ENCODE measurements at places on chromosomes 2 and 18.
A peak's percentile ranks its signal among the peaks of the same experiment; 100 is the strongest.

GRCh38 chr2:85714841-85715240, 20.7 kb downstream of the GNLY start:
- DNase-seq, result no peak

DNA sequence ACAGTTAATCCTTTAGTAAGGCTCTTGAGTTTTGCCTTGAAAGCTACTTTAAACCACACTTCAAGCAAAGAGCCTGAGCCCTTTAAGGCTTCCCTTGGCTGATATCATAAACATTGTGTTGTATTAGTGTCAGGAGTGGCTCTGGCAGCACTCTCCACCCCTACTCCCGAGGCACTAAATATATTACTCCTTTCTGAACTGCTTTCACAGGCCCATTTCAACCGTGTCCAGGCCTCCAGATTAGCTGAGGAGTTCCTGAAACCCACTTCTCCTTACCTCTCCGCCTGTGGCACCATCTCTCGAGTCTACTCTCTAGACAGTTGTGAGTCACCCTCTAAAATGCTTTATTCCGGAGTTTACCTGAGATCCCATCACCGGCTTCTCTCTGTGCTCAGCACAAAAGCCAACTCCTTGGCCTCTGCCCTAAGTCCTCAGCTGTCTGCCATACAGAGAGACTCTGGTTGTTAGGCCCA, 14.4 kb upstream of the STON1 start:
- no peak for DNase-seq

DNA sequence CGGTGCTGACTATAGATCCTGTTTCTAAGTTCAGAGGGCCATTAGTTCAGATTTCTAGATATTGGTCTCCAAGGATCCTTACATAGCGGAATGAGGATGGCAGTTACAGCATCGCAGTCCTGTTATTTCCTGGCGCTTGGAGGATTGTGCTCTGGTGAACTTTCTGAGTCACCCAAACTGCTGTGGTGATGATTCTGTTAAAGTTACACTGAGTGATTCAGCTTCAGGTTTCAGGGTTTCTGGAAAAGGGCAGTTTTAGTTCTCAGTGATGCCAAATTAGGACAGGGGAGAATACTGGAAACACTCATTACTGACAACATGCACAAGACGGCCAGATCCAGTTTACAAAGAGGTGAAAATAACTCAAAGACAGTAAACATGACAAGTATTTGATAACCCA, 52.1 kb upstream of the ANKRD62 start:
- DNase-seq, result no peak

DNA sequence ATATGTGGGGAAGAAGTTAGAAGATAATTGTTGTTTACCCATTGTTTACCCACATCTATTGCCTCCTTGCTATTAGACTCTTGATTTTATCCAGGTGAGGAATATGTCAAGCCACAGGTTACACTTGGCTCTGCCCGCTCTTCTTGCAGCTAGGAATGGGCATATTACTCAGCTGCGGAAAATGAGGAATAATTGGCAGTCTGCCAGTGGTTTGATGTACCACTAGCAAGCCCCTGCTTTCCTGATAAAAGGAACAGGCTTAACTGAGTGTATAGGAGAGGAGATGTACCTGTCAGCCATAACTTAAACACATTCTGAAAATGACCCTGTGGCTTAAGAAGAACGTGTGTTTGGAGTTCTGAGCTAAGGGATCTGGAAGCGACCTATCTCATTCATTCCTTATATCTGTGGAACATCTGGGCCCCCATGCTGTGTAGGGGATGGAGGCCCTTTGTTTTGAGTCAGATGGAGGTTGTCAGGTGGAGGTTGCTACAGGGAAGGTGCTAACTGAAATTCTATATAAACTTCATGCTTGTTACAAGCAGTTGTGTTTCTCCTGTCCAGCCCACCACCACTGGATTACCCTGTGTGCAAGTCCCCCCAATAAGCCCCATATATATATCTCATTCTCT, 4.6 kb upstream of the FMNL2 start:
- DNase-seq, result no peak

DNA sequence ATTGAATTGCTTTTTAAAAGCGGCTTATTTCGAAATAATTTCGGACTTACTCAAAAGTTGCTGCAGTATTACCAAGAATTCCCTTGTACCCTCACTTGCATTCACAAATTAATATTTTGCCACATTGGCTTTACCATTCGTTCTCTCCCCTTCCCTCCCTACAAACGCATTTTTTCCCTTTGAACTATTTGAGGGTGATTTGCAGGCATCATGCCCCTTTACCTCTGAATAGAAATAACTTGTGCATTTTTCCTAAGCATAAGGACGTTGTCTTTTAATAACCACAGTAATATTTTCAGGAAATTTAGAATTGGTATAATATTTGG, 608 bp downstream of the CCDC138 start:
- no peak for DNase-seq

DNA sequence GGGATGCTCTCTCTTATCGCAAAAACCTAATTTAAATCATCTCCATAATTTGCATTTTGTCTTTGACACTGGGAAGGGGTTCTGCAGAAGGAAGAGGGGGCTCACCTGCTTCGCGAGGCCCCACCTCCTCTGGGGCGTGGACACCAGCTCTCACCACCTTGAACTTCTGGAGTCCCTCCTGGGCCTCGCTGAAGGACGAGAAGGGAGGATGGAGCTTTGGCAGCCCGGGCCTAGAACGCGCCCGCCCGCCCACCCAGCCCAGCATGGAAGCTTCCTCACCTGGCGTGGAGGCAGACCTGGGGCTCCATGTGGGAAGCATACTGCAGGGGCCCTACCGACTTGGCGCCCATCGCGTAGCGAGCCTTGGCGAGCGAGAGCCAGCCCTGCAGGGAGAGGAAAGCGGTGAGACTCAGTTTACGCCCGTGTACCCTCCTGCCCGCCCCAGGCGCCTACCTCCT, 1.1 kb upstream of the IMP4 start:
- DNase-seq, result peak; percentile 34

DNA sequence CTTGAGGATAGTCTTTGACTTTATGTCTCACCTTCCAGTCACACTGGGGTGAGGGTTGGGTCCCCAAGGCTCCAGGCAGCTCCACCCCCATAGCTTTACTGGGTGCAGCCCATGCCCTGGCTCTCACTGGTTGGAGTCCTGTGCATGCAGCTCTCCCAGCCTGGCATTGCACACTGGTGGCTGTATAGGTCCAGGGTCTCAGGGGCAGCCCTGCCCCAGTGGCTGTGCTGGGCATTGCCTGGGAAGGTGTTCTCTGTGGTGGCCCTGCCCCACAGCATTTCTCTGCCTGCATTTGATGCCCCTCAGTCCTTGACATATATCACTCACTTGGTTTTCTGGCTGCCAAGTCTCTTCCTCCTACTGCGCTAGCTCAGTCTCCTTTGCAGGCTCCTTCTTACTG, 21.2 kb downstream of the MPHOSPH10 start:
- DNase-seq, result no peak

DNA sequence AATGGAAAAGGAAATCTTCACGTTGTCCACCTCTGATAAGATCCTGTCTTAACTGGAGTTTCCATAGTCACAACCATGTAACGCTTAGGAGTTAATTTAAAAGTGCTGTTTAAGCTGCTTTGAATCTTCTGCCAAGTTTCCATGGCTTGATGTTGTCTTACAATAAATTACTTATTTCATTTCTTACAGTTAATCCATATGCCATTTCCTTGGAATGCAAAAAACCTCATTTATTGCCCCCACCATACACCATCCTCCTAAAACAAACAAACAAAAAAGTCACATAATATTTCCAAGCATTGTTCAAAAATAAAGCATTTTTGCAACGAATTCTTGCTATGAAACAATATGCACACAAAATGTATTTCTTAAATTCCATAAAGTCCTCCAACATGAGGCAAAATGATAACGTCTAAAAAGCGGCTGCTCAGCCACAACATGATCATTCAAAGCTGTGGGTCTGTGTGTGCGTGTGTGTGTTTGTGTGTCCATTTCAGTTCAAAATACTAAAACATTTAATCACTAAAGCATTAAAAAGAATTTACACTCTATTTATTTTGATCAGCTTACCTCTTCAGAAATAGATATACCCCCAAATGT, 46.8 kb upstream of the PXDN start:
- no peak for DNase-seq

GRCh38 chr2:121502781-121503180, 27.9 kb upstream of the RNU4ATAC start:
- no peak for DNase-seq

DNA sequence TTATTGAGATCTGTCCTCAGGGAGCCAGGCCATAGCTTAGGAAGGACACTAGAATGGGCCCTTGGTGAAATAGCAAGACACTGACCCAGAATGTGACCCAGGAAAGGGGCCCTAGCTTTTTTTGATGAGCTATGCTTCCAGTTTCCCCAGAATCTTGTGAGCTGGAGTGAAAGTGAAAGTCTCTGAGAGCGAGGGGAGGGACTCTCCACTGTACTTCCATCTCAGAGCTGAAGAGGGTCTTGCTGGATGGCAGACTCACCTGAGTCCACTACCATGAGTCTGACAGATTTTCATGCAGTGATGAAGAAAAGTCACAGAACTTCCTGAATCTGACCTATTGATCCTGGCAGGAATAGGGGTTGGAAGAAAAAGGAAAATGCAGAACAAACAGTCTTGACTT, 3.1 kb downstream of the ARHGAP25 start:
- peak; percentile 74 for DNase-seq

DNA sequence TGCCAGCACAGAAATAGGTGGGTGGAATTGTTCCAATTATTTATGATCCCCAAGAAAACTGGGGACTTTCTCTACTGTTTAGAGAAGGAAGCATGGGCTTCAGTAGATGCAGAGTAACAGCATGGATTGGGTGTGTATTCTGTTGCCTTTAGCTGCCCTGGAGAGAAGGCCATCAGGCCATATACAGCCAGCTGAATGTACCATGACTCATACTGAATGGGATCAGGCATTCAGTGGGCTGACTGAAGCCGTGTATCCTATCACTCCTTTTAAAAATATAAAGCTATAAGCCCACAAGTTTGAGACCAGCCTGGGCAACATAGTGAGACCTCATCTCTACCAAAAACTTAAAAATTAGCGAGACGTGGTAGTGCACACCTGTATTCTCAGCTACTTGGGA, 16.7 kb upstream of the PLEKHM3 start:
- no peak for DNase-seq

- DNase-seq, result no peak
Observed at GRCh38 chr2:240440704-240441320, 5.3 kb downstream of the GPC1 start.

GRCh38 chr18:711310-711656, 1.1 kb downstream of the ENOSF1 start:
- no peak for DNase-seq

DNA sequence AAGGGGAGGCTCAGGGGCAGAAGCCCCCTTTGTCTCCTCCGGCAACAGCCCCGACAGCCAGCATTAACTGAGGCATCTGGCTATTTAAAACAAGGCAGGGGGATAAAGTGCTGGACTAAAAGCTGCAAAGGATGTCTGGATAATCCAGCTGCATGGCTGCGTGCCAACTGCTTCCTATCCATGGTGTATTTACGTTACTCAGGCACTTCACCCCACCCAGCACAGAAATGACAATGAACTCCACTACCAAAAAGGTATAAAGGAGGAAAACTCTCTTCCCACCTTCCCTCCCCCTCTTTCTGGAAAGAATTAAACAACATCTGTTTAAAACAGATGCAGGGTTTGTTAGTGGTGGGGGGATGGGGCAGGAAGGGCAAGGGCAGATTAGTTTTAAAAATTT, 82.5 kb downstream of the SPRED2 start:
- DNase-seq, result no peak

DNA sequence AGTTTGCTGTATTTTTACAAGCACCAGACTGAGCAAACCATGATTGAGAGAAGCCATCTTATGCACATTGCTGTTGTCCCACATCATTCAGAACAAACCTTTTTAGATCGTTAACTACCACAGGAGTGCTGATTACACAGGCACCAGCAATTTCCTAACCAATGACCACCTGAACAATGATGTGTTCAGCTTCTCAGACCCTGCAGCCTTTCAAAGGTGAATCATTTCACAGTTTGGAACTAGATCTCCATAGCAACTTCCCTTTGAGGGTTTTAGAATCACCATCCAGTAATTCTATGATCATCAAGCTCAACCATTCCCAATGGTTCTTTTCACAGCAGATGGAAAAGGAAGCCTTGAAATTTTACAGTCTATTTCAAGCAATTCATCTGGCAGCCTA, 71.4 kb downstream of the OLA1 start:
- DNase-seq, result no peak

DNA sequence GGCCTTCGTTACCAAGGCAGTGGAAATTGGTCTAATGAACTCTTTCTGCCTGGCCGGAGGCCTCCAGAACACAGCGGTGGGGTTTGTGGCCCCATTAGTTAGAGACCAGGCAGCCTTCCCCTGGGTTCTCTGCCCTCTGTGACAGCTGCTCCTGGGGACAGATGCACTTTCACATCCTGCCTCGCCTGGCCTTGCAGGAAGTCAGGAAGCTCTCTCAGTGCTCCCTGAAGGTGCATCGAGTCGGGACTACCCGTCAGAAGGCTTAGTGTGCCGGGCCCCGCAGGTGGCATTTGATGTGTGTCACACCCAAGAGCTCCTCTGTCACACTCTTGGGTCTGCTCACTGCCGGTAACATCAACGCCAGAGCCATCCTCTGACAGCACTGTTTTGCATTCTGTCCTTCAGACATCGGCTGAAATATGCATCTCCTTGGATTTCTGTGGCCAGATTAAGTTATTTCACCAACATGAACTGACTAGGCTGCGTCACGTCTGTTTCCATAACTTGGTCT, 158.3 kb downstream of the LDLRAD4 start:
- peak; percentile 65 for DNase-seq

GRCh38 chr2:18265614-18266586, 294.6 kb downstream of the RDH14 start:
- DNase-seq, result no peak

DNA sequence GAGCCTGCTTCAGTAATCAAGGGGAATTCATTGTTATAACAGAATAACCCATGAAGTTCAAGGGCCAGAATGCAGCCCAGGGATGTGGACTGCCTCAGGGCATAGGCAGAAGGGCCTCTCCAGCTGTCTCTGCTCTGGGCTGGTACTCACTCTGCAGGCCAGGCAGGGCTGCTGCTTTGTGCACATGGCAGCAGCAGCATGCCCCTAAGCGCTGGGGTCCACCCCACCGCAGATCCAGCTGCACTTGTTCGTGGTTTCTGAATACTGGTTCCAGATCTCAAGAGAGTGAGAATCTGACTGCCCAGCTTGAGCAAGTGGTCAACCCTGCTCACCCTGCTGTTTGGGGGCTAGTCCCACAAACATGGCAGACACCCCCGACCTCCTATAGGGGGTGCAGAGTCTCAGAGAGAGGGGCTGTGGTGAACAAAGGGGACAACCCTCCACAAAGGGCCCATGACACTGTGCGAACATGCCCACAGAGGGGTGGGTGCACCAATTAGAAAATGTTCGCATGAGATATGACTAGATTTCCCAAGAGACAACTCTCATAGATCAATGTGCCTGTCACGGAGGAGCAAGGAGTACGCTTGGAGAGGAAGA, 87.3 kb downstream of the ACTR3 start:
- no peak for DNase-seq

DNA sequence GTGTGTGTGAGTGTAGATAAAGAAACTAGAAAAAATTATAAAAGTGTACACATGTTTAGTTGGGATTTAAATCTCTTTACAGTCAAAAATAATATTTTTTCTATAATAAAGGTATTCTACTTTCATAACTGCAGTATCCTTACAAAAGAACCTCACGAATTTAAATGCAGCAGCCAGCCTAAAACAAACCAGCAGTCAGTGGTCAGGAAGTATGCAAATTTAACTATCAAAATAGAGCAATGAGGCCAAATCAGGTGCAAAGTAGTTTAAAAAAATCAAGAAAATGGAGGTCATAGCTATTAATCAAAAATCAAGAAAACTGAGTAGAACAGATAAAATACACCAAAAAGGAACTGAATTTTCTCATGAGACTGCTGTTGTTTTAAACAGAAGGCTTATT, 407.1 kb downstream of the CDH19 start:
- no peak for DNase-seq

GRCh38 chr2:103789381-103790095, 1027.7 kb downstream of the TMEM182 start:
- DNase-seq, result no peak

Measured in CD4-positive, alpha-beta T cell treated with Interferon alpha-2 for 1 hour (primary cell).